Stimulated activated CD4-positive, alpha-beta T cell treated with anti-CD3 and anti-CD28 coated beads, Interleukin-15, amount 100 ng/mL, for 1 hour (primary cell): ENCODE measurements at places on chromosomes 1 and 21.
A peak's percentile ranks its signal among the peaks of the same experiment; 100 is the strongest.

- no peak for DNase-seq
These were observed 2.4 kb downstream of the RCAN1 start for GRCh38 chr21:34612557-34612956.

DNA sequence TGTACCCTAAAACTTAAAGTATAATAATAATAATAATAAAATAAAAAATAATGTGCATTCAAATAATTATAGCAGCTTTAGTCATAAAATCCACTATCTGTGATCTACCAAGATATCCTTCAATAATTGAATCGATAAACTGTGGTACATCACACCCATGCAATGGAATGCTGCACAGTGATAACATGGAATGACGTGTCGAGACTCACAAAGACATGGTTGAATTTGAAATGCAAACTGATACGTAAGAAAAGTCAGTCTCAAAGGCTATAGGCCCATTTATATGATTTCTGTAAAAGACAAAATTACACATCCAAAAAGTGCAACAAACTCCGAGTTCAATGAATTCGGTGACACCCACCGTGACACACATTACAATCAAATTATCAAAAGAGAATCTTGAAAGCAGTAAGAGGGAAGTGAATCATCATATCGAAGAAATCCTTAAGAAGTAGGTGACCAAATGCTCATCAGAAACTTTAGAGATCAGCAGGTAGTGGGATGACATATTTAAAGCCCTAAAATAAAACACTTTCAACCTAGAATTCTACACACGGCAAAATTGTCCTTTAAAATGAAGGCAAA, 5.2 kb upstream of the SPRR2E start:
- DNase-seq: no peak

GRCh38 chr1:212728606-212729005, 29.0 kb upstream of the BATF3 start:
- no peak for DNase-seq

GRCh38 chr1:34409689-34410229, 233.1 kb downstream of the C1orf94 start:
- no peak for DNase-seq

- peak; percentile 55 for DNase-seq
These were observed 3.4 kb upstream of the ECE1 start for GRCh38 chr1:21293537-21294265.

DNA sequence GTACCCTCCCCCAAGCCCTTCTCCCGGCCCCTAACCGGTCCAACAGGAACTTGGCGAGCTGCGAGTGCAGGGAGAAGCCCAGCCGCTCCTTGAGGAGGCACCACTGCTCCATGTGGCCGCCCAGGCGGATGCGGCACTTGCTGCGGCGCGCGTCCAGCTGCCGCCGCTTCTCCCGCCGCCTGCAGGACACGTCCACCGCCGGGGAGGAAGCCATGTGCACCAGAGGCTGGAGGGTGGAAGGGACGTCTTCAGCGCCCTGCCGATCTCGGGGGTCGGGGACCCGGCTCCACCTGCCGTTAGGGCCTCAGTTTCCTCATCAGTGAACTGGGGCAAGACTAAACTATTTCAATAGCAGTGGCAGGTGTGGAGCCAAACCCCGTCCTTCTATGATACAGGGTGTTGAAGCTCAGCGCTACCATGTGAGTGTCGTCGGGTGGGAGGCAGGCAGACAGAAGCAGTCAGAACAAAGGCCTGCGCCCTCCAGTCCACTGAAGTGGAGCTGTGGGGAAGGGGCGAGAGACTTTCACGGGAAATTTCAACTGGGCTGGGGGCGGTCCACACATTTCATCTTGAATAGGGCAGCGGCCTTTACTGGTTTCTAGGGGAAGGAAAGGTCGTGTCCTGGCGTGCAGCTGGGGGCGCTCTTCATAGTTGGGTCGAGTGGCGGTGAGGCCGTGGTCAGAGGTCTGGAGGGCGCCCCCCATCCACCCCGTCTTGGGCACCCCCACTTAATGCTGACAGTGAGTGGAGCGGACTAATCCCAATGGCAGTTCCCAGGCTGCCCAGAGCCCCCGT, 592 bp downstream of the ZNF692 start:
- no peak for DNase-seq

DNA sequence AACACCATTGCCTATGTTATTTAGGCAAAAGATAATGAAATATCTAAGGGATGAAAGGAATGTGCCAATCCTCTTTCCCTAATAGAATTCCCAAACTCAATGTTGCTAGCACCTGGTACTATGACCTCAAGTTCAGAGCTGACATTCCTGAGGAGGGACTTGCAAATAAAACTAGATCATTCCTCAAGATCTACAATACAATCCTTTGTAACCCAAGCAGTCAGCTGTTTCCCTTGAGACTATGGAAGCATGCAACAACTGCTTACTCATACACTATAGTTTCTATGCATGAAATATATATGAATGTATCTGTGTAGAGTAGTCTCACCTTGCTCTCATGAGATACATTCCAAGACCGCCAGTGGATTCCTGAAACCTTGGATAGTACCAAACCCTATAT, 65.0 kb downstream of the ABL2 start:
- no peak for DNase-seq

DNA sequence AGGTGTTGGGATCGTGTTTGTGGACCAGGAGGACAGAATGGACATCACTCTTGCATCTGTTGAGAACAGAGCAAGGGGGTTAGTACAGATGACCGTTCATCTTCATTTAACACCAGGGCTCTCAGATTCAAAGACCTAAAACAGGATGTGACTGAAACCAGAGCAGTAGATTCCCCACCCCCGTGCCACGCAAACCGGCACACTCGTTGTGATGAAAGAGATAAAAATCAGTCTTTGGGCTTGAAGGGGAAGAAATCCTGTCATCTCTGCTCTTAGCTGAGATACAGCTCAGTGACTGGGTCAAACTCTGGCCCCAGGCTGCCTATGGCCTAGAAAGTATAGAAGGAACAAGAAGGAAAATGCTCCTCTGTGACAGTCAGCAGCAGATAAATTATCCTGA, 146.2 kb upstream of the KRTAP19-8 start:
- DNase-seq: peak; percentile 63

- no peak for DNase-seq
These were observed 6.9 kb downstream of the LYST start for GRCh38 chr1:235859789-235860188.

GRCh38 chr1:241899210-241899609, 51.2 kb downstream of the EXO1 start:
- no peak for DNase-seq

DNA sequence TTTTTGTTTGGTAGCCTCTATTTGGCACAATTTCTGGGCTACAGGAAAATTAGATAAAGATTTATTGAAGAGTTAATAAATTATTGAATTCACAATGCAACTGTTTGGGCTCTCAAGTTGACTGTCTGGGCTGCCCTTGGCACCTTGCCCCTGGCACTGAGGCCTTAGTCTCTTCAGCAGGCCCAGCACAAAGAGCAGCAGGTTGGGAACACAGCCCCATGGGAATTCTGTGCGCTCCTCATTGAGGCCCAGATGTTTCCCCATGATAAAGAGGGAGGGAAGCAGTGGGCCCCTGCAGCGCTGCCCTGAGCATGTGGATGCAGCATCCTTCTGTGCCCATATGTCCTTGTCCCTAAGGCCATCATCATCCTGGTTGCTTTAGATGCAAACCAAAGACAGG, 2.9 kb downstream of the CRNN start:
- DNase-seq: no peak

GRCh38 chr1:236907205-236907604, 97.0 kb downstream of the MT1HL1 start:
- no peak for DNase-seq

DNA sequence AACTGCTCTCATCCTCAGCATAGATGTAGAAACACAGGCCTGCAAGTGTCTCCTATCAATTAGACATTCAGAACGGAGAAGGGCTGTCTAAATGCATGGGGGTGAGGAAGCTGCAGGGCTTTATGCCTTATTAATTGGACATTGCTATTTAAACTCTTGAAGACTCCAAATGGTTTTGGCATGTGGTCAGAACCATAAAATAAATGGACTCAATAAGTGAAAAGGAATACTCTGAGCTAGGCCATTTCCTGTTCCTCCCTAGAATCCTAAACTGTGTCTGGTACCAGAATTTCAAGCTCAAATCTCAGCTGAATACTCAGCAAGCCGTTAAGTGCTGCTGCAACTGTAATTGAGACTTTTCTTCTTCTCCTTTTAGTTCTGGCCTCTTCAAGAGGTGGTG, 80.4 kb upstream of the C1orf87 start:
- no peak for DNase-seq
